ENCODE measurements at places on chromosomes 1 and 21.

DNA sequence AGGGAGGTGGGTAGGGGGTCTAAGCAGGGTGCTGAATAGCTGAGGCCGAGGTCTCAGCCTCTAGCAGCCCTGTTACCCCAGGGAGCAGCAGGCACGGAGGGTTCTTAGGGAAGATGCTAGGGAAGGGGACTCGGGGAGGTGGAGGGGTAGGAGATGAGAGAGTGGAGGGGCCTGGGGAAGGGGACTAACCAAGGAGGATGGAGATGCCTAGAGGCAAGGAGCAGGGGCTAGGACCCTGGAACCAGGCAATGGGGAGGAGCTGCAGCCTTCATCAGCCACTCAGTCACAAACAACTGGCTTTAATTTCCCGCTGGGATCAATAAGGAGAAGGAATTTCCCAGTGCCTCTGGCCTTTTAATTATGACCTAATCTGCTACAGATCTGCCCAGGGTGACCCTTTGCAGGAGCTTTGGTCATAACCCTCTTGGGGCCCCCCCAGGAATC is 2.9 kb upstream of the CRABP2 start:
- no peak for DNase-seq

DNA sequence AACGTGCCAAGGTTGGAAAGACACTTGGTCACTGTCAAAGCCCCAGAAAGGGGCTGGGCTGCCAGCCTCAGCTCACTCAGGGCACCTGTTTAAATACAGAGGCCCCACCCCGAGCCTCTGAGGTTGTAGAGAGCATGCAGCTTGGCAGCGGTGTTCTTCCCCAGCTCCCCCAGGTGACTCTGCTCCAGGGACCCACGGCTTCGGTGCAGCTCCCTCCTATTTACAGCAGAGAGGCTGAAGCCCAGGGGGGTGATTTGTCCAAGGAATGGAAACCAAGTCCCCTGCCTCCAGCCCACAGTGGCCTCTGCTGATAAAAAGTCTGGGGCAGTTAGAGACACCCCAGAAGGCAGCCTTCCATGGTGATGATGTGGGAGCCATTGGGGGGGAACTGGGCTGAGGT is 9.1 kb upstream of the C1QA start:
- no peak for DNase-seq

DNA sequence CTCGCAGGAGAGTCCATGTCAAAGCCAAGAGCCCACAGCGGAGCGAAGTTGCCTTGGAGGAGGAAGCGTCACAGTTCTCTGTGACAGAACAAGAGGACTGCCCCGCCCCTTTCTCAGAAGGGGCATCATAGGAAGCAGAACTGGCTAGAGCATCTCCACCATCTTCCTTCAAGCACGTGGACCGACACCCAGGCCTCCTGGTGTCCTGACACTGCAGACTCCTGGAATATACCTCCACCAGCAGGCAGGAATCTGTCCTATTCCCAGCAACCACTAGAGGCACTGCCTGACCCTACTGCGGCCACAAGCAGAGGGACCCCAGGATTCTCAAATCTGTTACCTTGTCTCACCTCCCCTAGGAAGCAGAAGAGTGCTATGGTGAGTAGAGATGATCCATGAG is 37.8 kb downstream of the GPA33 start:
- no peak for DNase-seq

DNA sequence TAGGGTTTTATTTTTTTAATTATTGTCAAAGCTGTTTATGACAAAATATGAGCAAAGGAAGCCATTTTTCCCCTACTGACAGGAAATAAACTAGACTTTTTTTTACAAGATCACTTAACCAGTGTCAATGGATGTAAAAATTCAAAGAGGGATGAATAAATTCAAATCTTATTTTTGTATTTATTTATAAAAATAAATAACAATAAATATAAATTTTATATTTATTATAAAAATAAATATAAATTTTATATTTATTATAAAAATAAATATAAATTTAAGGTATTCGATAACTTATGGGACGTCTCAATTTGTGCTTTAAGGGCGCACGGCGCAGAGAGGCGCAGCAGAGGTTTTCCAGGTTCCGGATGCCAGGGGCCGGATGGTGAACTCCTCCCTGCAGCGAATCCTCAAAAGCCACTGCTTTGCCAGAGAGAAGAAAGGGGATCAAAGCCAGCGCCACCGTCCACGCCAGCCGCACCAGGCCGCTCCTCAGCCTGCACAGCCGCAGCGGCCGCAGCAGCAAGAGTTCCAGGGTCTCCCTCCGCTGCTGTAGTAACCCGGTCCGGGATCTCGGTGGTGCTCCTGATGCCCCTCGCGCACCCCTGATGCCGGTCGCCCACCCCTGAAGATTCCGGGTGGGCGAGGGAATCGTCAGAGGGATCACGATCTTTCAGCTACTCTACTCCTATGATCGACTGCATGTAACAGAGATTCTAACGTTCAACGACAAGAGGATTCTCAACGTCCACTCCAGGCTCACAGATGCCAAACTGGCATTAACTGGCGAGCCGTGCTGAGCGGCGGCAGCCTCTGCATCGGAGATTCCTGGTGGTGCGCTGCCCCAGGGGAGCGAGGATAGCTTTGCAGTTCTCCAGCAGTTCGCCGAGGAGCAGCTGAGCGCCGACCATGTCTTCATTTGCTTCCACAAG is 28.5 kb upstream of the RLF start:
- DNase-seq = no peak

GRCh38 chr1:246099570-246099969 is 407.5 kb downstream of the SMYD3 start:
- no peak for DNase-seq

DNA sequence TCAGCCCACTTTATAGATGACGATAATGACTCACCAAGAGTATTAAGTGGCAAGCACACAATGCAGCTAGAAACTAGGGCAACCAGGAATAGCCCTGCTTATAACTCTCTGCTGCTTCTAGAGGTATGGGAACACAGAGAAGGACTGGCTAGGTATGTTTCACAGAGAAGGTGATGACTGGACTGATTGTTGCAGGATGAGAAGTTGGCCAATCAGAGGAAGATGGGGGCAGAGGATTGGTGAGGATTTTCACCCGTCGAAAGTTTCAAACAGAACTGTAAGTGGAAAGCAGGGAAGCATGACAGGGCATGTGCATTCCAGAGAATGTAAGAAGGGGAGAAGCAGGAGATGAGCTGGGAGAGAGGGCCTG is 222.4 kb upstream of the JUN start:
- no peak for DNase-seq

DNA sequence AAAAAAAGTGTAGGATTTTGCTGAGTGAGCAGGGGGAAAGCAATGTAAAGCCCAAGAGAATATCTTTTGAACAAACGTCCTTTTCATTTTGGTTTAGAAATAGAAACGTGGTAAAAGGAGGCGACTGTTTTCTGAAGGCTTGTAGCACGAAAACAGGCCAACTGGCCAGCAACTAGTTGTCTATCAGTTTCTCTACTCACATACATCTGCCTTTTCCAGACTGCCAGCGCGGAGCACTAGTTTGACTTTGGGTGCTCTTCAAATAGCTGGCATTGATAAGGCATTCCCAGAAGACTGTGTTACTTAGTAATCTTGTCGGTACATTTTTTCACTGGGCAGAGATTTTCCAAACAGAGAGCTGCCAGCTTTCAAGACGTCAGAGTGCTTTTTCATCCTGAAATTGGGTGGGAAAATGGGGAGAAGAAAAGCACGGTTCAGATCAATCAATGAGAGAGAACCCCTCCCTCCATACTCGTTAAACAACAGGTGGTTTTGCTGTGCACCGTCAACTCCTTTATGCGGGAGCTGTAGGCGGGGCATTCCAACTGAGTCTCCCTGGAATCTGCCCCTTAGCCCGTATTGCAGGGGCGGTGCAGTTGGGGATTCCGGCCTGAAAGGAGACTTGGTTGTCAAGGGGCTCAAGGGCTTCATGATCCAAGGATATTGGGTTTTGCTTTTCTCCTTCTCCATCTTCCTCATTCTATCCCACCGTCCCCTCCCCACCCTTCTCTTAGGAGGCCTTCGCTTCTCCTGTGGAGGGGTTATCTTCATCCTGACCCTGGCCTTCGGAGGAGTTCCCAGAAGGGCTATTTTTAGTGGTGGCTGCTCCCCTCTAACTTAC is 884 bp upstream of the LRRC8C start:
- no peak for DNase-seq
